ENCODE measurements at places on chromosomes 2 and 18.

DNA sequence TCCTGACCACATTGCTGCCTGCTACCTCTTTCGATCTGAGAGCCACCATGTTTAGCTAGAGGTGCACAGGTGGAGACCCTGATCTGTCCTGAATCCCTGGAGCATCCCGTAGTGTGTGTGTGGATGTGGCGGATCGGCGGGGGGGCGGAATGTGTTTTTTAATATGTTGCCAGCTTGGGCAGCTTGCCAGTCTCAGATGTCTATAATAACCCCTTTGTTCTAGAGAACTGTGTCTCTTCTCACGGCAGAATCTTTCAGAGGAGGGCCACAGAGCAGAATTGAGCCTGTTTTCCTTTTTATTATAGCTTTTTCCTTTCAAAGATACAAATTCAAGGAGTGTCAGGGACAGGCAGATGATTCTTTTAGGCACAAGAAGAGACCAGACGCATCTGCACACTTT, 934.1 kb upstream of the KLHL29 start:
- DNase-seq = no peak

- DNase-seq = no peak
Observed at GRCh38 chr2:217076657-217077232, 216.9 kb upstream of the TNP1 start.

GRCh38 chr2:147214914-147215313, 629.9 kb upstream of the ACVR2A start:
- no peak for DNase-seq

GRCh38 chr2:54771166-54771885, 47.9 kb downstream of the EML6 start:
- no peak for DNase-seq

GRCh38 chr18:23824240-23824639, 135.0 kb downstream of the LAMA3 start:
- DNase-seq = no peak

Data from HS-27A (cell line).